Stimulated activated CD8-positive, alpha-beta memory T cell treated with anti-CD3 and anti-CD28 coated beads, Interleukin-15, amount 100 ng/mL, for 48 hours (primary cell): ENCODE measurements at places on chromosomes 12 and 14.

DNA sequence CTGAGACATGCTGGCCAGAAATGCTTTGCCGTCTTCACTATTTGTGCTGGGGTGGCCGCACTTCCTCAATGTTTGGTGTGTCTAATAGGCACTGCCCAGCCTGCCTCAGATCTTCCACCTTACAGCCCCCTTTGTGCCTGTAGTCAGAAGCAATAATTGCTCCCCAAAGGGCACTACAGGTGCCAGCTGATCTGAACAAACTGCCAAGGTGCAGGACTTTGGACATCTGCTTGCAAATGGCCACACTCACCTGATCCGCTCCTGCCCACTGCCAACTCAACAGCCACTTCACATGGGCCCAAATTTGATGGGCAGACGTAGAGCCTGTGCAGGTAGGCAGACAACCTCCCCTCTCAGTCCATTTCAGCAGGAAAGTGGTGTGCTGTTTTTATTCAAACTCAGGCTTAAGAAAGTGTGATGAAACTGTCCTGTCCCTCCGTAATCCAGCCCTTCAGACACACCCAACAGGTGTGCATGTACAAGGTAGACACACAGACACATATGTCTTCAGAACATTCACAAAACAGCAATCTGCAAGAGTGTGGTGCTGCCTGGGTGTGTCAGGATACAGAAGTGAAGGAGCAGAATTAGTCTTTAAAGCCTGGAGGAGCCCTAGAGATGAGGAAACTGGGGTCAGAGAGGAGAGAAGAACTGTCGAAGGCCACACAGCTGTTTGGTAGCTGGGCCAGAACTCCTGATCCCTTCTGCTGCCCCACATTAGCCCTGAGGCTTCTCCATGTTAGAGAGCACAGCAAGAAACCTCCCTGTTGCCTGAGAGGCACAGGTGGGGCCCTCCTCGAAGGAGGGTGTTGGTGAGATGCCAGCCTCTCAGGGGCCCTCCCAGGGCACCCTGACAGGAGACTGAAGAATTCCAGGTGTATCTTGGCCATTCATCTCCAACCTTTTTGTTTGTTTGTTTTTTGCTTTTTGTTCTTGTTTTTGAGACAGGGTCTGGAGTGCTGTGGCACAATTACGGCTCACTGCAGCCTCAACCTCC lies 4.4 kb upstream of the KRT75 start:
- DNase-seq: no peak

GRCh38 chr12:121224591-121224990 lies 14.7 kb downstream of the P2RX4 start:
- DNase-seq: no peak

DNA sequence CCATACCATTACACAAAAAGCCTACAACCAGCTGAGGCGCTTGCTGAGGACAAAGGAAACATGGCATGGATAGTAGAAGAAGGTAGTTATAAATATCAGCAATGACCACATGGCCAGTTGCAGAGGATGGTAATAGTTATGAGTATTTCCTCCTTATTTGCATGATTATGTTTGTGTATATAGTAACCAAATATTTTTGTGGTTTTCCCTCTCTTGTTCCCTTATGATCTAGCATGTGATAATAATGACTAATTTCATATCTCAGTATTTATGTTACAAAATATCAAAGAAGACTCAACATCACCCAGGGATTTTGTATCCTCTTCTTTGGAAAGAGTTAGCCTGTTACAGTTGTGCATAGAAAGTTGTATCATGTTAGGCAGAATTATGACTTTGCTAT lies 13.5 kb upstream of the CATSPERB start:
- no peak for DNase-seq

- DNase-seq: no peak
Observed at GRCh38 chr14:105884808-105885281, 358.5 kb downstream of the TMEM121 start.

GRCh38 chr12:79085106-79085682 lies 220.6 kb downstream of the SYT1 start:
- no peak for DNase-seq

GRCh38 chr12:102067574-102068258 lies 5.9 kb upstream of the WASHC3 start:
- no peak for DNase-seq

- peak; percentile 85 for DNase-seq
Observed at GRCh38 chr12:1594261-1595025, at the start of gene FBXL14. Gene FBXL14 (minus strand): TSS chr12:1594581. CDS start chr12:1594066, 515 bp downstream.

- no peak for DNase-seq
Observed at GRCh38 chr12:60251091-60251490, 655.3 kb downstream of the SLC16A7 start.

GRCh38 chr12:7678744-7679143 lies 13.0 kb upstream of the APOBEC1 start:
- DNase-seq: no peak

DNA sequence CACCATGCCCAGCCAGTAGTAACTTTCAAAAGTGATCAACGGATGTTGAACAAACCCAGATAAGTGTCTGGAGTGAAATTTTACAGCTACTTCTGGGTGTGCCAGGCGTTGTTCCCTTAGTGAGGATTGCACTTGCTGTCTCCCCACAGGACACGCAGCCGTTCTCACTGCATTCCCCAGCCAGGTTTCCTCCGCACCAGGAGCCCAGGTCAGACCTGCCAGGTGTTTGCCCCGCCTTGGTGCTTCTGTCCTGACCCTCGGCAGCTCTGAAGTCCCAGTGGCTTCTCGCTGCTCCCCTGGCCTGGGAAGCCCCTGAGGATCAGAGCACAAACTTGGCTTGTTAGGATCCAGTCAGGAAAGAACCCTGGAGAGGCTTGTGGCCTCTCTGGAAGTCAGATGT lies 36.2 kb downstream of the MMAB start:
- no peak for DNase-seq

DNA sequence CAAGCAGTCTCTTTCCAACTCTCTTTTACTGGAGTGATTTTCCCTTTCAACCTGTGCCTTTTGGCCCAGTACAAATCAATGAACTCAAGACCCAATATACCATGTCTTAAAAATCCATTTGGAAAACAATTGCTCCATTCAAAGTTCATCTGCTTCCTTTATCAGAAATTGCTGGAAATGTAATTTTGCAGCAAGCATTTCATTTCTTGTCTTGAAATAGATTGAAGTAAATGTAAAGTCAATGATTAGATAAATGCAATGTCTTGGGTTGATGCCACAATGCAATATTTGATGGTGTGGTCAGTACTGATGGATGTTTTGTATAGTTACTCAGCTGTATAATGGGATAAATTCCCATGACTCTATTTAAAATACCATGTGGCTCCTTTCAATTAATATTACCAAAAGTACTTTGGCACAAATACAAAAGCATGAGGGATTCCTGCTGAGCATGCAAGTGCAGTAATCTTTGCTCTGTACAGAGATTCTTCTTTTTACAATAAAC lies 707.7 kb upstream of the NOVA1 start:
- DNase-seq: no peak

DNA sequence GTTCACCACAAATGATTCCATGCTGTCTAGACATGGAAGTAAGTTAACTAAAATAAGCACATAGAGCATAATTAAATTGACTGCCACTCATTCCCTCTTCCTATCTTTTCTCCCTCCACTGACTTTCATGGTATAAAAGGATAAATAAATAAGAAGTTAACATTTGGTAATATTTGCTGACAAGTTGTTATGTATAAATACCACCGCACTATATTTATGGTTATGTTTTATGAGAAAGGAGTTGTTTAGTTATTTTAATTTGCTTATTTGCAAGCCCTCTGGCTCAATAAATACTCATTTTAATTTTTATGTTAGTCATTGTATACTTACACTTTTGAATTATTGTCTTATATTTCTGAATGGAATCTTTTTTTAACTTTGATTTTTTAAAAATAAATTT lies 113.5 kb downstream of the MIPOL1 start:
- DNase-seq: no peak

DNA sequence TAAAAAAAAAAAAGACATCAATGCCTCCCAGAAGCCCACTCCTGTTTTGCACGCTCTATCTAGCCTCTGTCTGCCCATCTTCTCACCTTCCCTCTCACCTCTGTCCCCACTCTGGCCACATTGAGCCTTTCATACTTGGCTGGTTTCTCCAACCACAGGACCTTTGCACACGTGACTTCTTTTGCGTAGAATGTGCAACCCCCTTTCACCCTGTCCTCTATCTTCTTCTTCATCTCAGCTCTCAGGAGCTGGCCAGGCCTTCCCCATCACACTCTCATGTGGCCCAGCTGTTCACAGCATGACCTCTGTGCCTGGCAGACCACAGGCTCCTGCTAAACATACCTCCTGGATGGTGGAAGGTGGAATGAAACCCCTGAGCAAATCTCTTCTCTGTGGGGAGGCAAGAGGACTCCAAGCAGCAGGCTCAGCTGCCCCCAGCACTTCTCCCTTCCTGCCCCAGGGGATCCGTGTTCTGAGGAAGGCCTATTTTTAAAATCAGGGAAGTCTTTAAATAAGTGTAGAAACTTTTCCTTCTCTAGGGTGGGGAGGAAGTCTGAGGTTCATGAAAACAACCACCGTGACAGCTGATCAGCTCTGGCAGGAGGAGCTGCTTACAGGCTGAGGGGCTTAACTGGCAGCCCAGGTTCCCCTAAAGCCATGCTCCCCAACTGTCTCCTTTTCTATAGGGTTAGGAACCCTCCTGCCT lies 11.6 kb downstream of the HVCN1 start:
- DNase-seq: no peak

DNA sequence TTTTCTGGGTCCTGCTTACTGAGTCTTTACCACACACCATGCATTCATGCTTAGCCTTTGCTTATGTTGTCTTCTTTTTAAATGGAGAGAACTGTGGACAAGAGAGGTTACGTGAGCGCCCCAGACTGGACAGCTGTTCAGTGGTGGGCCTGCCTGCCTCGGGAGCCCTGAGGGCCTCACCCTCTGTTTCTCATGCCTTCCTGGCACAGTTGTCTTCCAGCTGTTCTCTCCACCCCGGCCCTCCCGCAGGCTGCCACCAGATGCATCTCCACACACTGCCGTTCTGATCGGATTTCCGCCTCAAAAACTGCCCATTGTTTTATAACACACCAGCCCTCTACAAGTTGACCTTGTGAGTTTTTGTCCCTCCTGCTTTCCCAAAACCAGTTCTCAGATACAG lies 100.8 kb downstream of the SAMD4A start:
- no peak for DNase-seq

GRCh38 chr12:113260636-113261300 lies 39.5 kb downstream of the TPCN1 start:
- no peak for DNase-seq

GRCh38 chr12:7180685-7181084 lies 8.8 kb upstream of the PEX5 start:
- DNase-seq: no peak

DNA sequence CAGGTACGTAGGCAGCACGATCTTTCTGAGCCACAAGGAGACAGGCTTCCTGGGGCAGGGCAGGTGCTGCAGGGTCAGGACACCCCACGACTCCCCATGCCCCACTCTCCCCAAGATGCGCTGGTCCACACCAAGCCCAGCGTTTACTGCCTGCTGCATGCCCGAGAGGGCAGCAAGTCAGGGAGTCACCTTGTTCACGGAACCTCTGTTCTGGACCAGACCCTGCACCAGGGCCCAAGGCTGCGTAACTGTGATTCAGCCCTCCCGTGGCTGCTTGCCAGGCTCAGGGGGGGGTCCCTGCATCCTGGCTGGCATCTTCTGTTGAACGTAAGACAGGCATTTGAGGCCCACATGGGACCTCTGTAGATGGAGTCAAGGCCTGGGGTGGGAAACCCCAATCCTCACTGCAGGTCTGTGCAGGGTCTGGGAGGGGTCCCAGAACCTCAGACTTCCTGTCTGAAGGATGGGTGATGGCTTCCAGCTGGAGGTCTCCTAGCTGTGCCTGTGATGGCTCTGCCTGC lies 228.6 kb upstream of the RTL1 start:
- no peak for DNase-seq

GRCh38 chr14:76640923-76641395 lies 120.3 kb upstream of the VASH1 start:
- no peak for DNase-seq

DNA sequence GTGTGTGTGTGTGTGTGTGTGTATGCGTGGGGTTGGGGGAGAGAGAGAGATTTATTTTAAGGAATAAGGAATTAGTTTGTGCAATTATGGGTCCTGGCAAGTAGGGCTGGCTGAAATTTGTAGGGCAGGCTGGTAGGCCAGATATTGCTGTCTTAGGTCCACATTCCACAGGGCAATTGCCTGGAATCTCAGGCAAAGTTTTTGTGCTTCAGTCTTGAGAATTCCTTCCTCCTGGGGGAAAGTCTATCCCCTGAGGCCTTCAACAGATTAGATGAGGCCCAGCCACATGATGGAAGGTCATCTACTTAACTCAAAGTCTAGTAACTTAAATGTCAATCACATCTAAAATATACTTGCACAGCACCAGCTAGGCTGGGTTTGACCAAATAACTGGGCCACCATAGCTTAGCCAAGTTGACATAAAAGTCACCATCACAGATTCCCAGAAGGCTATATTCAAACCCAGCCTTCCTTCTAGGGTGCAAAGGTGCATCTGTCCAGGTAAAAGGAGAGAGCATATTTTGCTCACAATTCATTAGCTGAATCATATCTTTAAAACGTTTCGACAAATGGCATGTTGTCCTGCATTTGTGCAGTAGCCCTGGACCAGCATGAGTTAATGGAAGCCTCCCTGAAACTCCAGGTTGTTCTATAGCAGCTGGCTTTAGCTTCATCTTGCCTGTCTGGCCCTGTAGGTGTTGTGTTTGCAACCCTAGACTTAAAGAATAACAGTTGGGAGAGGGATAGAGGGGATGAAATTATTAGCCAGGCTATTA lies 63.1 kb downstream of the C14orf132 start:
- DNase-seq: no peak

- no peak for DNase-seq
Observed at GRCh38 chr12:46744283-46744682, 81.5 kb downstream of the SLC38A4 start.

- no peak for DNase-seq
Observed at GRCh38 chr12:31406345-31406744, 80.4 kb upstream of the SINHCAF start.

DNA sequence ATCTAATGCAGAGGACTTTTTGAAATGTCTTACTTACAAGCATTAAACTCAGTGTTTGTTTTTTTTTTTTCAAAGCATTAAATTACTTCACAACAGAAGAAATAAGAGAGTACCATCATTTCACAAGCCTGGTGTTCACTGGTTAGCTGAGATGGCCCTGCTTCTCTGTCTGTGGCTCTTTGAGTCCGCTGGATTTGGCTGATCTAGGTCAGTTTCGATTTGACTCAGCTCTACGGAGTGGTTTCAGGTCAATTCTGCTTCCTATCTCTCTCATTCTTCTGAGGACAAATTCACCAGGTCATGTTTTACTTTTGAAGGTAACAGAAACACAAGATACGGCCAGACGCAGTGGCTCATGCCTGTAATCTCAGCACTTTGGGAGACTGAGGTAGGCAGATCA lies 1066.1 kb downstream of the FLRT2 start:
- DNase-seq: no peak

- no peak for DNase-seq
Observed at GRCh38 chr14:72617391-72618031, 276.4 kb downstream of the DPF3 start.
